ENCODE measurements at places on chromosomes 12 and 14.

GRCh38 chr12:99810718-99811593 is 163.4 kb downstream of the GARIN6 start:
- DNase-seq = no peak

- DNase-seq = no peak
Measured at GRCh38 chr12:14200598-14200997, 164.9 kb upstream of the ATF7IP start.

GRCh38 chr12:63753743-63754142 is 26.0 kb upstream of the RXYLT1 start:
- no peak for DNase-seq

- peak; percentile 24 for DNase-seq
Measured at GRCh38 chr12:67650388-67651131, 2.0 kb downstream of the DYRK2 start.

GRCh38 chr14:71550367-71550766 is 381.9 kb upstream of the RGS6 start:
- no peak for DNase-seq

DNA sequence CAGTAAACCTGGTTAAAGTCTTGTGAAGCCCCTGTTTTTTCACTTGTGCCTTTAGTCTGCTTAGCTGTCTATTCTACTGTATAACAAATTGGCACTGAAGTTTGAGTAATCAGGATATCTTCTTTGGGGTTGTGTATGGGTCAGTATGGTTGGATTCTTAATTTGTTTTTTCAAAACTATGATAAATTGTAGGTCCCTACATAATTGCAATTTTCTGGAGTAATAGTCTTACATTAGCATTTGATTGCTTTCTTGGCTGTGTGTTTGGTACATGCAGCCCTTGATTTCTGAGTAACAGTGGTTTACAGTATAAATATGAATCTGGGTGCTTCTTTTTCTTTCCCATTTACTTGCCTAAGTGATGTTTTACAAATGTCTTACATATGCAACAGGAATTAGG is 186.6 kb downstream of the TMTC2 start:
- no peak for DNase-seq

DNA sequence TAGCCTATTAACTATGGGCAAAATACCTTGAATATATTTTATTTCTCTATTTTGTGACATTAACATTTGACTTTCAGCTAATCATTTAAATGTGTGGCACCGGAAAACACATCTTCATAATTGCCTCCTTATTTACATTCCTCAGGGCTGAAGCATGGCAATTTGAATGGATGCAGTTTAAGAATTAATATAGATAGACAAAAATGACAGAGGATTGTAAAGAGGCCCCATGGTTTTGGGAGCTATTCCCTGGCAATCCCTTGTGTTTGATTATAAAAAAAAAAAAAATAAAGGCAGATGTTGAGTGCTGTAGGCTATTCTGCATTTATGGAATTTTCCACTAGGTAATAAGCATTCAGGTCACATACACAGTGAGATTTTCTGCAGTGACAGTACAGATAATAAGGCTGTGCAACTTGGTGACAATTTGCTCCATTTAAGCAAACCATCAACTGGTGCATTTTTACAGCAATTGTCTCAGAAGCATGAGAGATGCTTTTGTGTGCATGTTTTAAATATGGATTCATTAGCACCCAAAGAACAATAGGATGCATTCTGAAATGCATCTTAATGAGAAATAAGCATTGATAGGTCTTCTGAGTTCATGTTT is 123.2 kb upstream of the SLC38A4 start:
- DNase-seq = no peak

GRCh38 chr14:82060219-82060618 is 526.6 kb upstream of the SEL1L start:
- no peak for DNase-seq

GRCh38 chr14:97457575-97458085 is 660.4 kb downstream of the VRK1 start:
- DNase-seq = no peak

DNA sequence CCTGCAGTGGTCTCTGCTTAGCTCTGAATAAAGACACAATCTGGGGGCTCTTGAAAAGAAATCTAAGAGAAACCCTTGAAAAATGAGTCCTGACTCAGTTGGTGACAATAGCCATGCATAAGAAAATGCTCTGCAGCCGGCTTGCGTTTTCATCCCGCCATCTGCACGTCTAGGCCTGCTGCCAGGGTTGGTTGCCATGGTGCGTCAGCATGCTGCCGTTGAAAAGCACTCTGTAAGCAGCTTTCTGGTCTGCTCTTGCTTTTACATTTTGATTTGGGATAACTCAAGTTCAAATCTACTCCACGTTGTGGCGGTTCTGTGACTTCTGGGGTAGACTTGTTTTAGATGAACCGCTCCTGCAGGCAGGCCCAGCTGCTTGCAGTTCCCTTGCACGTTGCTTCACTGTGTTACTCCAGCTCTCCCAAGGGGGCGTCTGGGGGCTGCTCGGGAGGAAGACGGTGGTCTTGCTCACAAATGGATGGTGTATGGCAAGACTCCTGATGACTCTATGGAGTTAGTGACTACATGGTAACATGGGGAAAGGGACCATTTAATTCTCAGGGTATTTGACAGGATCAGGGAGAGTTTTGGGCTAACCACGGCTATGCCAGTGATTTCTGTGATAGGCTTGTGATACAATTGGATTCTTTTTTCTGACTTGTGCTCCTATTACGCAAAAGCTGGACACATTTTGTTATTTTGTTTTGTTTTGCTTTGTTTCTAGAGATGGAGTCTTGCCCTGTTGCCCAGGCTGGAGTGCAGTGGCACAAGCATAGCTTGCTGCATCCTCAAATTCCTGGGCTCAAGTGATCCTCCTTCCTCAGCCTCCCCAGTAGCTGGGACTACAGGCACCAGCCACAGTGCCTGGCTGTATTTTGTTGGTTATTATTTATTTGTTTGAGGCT is 15.8 kb downstream of the WNT5B start:
- DNase-seq = no peak

- DNase-seq = no peak
Measured at GRCh38 chr12:30002677-30003076, 218.9 kb upstream of the TMTC1 start.

DNA sequence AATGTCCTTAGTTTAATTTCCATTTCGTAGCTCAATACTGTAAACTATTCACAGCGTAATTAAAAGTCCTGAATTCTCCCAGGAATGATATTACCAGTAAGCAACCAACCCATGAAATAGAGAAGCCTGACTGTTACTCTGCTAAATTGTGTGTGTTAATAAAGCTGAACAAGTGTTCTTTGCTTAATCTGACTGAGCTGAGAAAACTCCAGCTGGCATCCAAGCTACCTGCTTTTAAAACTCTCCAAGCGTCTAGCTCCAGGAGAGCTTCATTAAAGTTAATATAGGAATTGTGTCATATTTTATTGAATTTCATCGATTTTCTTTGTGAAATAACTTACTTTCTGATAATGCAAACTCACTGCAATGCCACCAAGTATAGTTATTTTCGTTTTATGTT is 524.4 kb downstream of the SLC16A7 start:
- DNase-seq = no peak

GRCh38 chr12:60209933-60210332 is 614.1 kb downstream of the SLC16A7 start:
- DNase-seq = no peak

- no peak for DNase-seq
Measured at GRCh38 chr12:90729736-90730135, 225.2 kb downstream of the CCER1 start.

DNA sequence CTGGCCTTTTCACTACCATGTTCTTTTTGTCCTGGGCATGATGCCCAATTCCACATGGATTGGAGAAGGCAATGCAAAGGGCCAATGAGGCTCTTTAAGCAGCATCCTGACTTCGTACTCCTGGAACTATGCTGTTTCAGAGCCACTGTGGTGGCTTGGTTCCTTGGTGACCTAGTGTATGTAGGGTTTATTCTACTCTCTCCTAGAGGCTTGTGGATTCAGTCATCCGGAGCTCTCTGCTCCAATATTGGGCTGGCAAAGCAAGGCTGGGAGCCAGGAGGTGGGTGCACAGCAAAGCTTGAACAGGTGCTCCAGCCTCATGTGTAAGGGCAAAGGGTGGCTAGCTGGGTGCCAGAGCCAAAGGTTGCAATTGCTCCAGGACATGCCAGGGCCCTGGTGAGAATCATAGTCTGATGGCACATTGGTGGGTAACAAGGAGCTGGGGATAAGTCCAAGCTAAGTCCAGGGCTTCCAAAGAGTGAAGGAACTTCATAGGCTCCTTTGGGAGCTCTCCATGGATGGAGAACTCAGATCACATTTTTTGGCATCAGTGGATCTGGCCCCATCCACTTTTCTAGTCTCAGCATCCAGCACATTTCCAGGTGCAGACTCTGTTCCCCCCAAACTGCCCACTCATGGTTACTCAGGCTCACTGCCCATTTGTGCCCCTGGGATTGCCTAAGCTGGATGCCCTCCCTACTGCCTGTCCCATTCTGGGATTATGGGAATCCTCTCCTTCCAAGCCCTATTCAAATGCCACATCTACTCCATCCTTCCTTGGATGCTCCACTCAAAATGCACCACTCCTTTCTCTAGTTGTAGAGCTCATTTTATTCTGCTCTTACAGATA is 253.9 kb downstream of the EMP1 start:
- DNase-seq = no peak

DNA sequence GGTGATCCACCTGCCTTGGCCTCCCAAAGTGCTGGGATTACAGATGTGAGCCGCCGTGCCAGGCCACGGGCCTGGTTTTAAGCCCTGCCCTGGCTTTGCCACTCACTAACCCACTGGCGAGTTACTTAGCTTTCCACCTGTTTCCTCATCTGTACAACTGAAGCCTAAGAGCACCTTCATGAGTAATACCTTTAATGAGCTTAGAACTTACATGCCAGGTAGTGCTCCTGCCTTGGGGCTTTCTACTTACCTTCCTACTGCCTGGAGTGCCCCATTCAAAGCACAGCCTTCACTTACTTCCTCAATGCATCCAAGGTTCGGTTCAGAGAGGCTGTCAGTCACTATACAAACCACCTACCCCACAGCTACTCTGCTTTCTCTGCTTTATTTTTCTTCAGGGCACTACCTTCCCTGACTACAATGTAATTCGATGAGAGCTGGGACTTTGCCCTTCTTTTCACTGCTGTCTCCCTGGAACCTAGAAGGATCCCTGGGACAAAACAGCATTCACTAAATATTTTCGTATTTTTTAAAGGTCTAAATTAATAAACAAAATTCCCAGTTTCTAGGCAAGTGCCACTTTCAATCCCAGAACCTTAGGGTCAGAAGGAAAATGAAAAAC is 13.8 kb downstream of the ZCCHC8 start:
- DNase-seq = no peak

- DNase-seq = no peak
Measured at GRCh38 chr12:75364919-75365318, 26.0 kb upstream of the GLIPR1L2 start.

GRCh38 chr12:130615861-130616345 is 100.2 kb downstream of the RIMBP2 start:
- DNase-seq = no peak

DNA sequence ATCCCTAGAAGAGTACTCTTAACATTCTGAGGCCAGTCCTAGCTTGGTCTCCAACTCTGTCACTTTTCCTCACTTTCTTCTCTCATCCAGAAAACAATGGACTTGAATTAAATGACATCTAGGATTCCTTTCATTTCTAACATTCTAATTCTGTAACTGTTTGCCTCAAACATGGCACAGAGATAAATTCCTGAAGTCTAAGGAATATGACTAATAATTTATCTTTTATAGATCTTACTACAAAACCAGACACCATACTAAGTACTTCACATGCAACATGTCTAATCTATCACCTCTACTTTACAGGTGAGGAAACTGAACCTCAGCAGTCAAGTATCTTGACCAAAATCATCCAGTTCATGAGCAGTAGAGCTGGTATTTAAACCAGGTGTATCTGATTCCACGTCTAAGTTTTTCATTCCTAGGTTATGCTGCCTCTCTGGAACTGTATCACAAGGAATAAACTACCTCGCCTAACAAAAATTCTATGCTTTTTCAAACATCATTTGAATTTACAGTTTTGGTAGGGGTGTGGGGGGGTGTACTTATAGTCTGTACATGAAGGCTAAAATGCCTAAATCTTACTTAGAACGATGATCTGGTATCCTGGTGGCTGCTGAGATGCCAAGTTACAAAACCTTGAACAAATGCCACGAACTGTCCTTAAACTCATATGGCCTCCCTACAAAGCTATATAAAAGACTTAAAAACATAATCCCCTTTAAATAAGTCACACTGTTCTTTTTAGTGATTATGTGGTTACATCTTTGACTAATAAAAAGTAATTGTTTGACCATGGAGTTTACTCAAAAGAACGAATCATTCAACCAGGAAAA is 41.6 kb downstream of the ATXN2 start:
- no peak for DNase-seq
